ENCODE measurements at places on chromosomes 6 and 20. TPM values are rescaled to one million over a fixed set of nuclear protein-coding genes. Genes with fewer than 3 reads are reported as not detected.

DNA sequence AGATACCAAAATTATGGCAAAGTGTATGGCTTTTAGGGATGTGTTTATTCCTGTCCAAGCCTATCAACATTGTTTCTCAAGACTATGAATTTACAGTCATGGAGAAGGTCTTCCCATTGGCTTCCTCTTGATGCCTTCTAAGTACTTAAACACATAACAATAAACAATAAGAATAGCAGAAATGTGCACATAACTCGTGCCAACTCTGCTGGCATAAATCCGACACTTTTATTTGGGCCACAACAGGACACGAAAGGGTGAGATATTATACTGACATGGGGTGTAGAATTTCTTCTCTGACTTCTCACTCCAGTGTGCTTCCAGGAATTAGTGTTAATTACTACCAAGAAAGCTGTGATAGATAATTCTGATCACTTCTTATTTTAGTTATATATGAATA lies 695.9 kb upstream of the SLC35B3 start:
- no peak for DNase-seq

DNA sequence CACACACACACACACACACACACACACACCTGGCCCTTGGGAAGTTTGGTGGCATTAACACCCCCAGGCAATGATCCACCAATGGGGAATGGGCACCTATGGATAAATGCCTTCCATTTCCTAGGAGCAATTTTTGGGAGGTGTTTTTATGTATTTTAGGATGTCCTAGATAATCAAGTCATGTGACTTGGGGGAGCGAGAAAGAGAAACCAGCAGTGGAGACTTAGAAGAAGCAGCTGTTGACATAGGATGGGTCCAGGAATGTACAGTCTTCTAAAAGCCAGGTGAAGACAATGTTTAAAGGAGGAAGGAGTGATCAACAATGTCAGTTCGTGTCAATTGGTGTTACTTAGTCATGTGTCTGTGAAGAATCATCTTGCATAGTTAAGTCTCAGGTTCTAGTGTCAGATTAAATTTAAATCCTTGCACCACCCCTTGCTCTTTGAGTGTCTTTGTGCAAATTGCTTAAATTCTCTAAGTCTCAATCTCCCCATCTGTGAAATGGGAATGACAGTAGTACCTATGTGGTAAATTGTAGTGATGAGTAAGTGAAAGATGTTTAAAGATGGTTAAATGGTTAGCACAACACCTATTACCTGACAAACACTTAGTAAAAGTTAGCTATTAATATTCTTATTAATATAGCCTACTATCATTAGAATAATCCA lies 4.4 kb upstream of the SLC35B3 start:
- no peak for DNase-seq

DNA sequence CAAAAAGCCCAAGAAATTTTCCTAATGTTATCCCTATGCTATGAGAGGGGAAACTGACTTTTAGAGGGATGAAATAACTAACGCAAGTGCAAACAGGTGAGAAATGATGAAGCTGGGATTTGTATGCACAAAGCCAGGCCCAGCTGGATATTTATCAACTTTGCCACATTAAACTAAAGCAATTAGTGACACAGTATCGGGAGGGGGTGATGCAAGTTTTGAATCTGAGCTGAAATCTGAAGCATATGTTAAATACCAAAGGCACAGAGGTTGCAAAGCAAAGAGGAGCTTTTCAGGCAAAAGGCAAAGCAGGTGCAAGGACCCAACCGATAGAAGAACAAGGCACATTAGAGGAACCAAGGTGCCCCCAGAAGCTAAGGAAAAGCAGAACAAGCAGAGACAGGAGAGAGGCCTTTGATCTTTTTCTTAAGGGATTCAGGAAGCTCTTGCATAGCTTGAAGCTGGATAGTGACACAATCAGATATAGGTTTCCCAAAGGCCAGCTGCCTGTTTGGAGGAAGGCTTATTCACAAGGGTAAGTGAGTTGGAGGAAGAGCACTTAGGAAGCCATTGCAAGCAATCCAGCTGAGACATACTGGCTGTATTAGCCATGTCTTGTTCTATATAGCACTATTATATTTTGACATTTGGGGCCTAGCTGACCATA lies 207.5 kb downstream of the HIVEP2 start:
- DNase-seq: no peak

The RAD21L1 gene
- 0.67 TPM for total RNA-seq

The BFSP1 gene
- total RNA-seq: 3.2 TPM

The FNDC11 gene
- 0.14 TPM for total RNA-seq

Data from activated CD8-positive, alpha-beta memory T cell treated with anti-CD3 and anti-CD28 coated beads, Interleukin-2, amount 10 ng/mL, durations not matched to agents 7 days and 5 days (primary cell).